ENCODE measurements at places on chromosomes 1 and 21.
A peak's percentile ranks its signal among the peaks of the same experiment; 100 is the strongest.

DNA sequence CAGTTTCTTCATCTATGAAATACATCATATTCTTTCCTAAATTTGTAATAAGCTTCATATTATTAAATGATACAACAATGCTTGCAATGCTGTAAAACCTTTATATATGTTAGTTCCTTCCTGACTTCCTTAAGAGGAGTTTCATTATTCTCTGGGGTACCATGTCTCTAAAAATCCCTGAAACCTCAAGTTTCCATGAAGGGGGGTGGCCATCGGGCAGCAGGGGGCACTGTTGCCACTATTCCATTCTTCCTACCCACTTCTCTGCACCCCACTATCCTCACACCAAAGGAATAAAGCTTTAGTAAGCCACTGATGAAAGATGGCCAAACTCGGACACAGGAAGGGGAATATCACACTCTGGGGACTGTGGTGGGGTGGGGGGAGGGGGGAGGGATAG lies 9.0 kb upstream of the DMRTB1 start:
- DNase-seq = peak; percentile 12

DNA sequence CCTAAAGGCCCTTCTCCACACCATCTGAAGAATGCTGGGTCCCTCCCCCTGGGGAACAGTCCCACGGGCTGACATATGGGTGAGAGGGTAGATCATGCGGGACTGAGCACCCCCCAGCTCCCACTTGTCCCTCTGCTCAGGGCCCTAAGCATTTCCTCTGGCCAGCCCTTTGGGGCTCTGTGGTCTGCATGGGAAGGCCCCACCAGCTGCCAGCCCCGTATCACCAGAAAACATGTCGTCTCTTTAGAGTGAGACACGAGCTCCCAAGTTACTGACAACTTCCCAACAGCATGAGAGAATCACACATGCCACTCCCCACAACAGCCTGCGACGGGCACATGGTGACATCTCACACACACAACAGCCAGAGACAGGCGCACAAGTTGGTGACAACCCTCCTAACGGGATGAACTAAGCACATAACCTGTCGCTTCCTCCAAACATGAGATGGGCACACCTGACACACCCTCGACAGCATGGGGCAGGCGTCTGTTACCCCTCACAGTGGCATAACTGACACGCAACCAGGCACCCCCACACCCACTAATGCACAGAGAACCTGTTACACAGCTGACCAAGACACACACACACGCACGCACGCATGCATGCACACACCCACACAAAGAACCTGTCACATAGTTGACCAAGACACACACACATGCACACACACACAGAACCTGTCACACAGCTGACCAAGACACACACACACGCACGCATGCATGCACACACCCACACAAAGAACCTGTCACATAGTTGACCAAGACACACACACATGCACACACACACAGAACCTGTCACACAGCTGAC lies 41.2 kb downstream of the AHDC1 start:
- DNase-seq = no peak

- DNase-seq = no peak
These were observed 11.3 kb downstream of the GRIK1 start for GRCh38 chr21:29928537-29928936.

GRCh38 chr1:53271446-53272090 lies 33.2 kb upstream of the MAGOH start:
- DNase-seq = no peak

GRCh38 chr21:42075686-42076471 lies 4.8 kb downstream of the UMODL1 start:
- DNase-seq = no peak

GRCh38 chr1:56655991-56656613 lies 11.0 kb downstream of the PRKAA2 start:
- no peak for DNase-seq

DNA sequence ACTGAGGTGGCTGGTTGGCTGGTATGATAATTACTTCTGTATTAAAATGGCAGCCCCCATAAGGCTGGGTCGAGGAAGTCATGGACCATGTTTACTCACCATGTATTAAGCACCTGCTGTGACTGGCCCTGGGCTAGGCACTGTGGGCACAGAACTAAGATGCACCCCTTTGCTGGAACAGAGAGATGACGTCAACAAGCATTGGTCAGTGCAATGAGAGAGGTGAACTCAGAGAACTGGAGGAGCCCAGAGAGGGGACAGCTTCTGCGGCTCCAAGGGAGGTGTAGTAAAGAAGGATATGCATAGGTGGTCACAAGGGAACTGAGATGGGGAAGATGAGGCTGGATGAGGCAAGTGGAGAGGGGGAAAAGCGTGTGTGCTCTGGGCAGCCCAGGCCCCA lies 88.7 kb downstream of the KAZN start:
- no peak for DNase-seq

GRCh38 chr1:29688471-29689365 lies 452.4 kb downstream of the PTPRU start:
- no peak for DNase-seq

DNA sequence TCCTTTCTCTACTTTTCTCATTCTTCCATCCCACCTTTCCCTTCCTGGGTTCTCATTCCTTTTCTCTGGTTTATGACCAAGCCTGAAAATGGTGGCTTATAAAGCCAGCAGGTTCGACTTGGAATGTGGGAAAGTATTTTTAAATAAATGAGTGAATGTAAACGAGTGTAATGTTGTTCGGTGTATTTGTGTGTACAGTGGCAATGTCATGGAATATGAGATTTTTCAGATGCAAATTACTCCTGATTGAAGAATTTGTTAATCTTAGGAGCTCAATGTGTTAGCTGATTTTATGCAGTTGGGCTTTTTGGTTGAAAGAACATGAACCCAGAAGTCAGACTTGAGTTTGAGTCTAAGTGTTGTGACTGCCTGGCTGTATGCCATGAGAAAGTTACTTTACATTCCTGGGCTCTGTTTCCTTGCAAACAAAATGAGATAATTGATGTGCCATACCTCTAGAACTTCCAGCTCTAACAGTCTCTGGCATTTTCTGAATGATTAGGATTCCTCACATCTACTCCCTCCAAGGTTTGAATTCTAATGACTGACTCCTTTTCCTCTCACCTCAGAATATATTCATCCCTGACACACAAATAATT lies 6.6 kb downstream of the SGIP1 start:
- DNase-seq = no peak

DNA sequence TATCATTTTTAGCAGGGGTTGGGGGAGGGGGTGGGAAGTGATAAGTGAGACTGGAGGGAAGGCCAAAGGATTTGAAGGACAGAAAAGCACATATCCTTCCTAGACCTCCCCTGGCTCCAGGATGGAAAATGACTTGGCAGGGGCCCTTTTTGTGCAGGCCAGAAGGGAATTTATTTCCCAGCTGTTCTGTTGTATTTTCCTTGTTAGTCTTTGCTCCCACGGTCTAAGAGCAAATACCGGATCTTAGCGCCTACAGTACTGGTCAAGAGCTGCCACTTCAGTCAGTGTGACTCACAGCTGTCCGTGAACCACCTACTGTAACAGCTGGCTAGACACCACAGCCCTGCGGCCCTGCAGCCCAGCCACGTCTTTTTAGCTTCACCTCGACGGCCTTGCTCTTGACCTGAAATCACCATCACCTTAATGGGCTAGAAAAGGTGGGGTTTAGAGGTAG lies 51.0 kb upstream of the ERRFI1 start:
- DNase-seq = no peak

GRCh38 chr21:45029298-45029947 lies 45.0 kb upstream of the ADARB1 start:
- DNase-seq = no peak

GRCh38 chr1:53414632-53415031 lies 44.6 kb upstream of the DMRTB1 start:
- no peak for DNase-seq

- no peak for DNase-seq
These were observed 60.3 kb downstream of the FAAP20 start for GRCh38 chr1:2134266-2134620.

DNA sequence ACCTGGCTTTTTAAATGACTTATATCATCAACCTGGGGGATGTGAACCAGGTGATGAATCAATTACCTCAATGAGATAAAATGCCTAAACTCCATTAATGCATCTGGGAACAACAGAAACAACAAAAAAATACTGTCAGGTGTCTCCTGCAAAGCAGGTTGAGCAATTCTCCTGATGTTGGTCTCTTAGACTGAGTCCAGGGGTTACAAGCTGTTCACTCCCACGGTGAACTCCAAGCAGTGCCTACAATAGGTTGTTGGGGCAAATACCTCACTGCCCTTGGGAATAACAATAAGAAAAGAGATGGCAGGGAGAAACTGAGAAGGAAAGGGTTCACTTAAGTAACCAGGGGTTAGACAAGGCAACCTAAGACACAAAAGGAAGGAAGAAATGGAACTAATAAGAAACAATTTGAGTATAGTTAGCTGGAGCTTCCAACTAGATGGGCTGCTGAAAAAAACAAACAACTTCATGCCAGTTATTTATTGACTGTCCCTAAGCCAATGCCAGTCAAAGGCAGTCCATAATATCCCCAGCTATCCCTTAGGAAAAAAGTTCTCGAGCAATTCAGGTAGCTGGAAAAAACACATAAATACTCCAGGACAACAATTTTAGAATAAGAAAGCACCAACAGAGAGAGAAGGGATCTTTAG lies 97.6 kb upstream of the MAGI3 start:
- no peak for DNase-seq

DNA sequence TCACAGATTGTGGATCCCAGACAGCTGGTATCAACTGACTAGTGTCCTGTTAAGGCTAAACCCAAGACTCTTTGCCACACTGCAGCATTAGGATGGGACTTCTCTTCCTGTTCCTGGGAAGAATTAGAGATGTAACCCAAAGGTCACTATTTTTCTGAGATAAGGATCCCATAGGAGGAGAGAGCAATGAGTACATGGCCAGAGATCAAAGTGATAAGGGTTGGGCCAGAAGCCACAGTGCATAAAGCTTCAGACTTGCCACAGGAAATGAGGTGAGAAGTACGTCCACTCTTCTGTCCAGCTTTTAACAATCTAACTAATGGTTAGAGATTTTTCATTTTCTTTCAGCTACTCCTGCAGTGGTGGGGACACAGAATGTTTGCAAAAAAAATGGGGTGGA lies at the start of gene HSD3B1:
Gene HSD3B1, plus strand, starts transcription at position 270 of the 400 bp plus-strand sequence. CDS start 267 bp downstream, outside the sequence.
- no peak for DNase-seq

GRCh38 chr1:63739452-63739851 lies 34.4 kb upstream of the ROR1 start:
- DNase-seq = no peak

GRCh38 chr1:179025975-179026812 lies 500 bp downstream of the FAM20B start:
- peak; percentile 76 for DNase-seq
